ENCODE measurements at places on chromosomes 4 and X.

- no peak for DNase-seq
Observed at GRCh38 chrX:25754399-25754798, 383.7 kb upstream of the MAGEB18 start.

- DNase-seq: no peak
Observed at GRCh38 chr4:168859888-168860694, 150.0 kb downstream of the CBR4 start.

- DNase-seq: no peak
Observed at GRCh38 chr4:99651016-99651769, 6.4 kb downstream of the C4orf54 start.

- no peak for DNase-seq
Observed at GRCh38 chr4:108937066-108937465, 174.2 kb upstream of the ETNPPL start.

DNA sequence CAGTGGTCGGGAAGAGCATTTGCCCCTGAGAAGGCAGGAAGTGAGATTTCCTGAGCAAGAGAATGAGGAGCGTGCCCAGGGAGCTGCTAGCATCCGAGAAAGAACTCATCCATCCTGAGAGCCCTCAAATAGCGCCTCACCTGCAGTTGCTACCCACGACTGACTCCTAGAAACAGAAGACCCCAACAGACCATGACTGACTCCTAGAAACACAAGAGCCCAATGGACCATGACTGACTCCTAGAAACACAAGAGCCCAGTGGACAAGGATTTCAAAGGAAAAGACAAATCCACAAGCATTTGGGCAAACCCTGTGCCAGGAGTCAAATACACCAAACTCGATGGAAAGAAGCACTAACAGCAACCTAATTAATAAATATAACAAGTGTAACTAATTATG lies 575.2 kb upstream of the FRG1 start:
- no peak for DNase-seq

DNA sequence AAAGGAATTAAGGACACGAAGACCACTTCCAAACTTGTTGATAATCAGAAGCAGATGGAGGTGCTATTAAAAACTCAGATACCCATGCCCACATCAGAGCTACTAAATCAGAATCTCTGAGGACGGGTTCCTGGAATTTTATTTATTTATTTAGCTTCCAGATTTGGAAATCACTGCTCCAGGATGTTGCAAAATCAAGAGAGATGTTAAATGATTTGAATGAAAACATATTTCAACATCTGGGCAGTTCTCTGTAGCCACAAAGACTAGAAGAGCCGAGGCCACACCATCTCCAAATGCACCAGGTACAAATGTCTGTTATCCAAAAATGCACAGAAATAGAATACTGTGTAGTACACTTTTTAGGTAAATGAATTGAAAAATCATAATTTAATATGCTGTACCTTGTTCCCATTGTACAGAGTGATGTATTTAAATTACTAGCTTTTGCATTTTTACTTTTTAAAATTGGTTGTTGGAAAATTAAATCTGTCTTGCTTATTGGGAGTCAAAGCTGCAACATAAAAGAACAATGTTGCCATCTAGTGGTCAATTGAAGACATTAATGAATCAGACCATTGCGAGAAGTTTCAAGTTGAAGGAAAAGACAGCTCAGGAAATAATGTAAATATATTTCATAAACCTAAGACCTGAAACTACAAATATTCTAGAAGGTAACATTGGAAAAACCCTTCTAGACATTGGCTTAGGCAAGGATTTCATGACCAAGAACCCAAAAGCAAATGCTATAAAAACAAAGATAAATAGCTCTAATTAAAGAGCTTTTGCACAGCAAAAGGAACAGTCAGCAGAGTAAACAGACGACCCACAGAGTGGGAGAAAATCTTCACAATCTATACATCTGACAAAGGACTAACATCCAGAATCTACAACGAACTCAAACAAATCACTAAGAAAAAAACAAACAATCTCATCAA lies 151.3 kb upstream of the TTC29 start:
- DNase-seq: no peak

GRCh38 chr4:77905651-77906263 lies 43.1 kb downstream of the MRPL1 start:
- DNase-seq: no peak

DNA sequence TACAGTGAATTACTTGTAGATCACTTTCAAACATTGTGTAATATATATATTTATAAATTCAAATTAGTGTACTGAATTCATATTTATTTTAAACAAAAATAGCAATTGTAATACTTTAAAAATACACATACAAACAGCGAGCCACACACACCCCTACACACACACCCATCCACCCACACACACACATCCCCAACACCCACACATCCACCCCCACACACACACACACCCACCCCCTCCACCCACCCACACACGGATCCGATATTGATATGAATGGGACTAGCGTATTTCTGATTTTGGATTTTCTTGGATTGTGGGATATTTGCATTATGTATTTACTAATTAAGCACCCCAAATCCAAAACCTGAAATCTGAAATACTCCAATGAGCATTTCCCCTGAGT lies 451.2 kb downstream of the PCDH7 start:
- DNase-seq: no peak

- no peak for DNase-seq
Observed at GRCh38 chr4:37015391-37015790, 229.2 kb upstream of the NWD2 start.

- DNase-seq: no peak
Observed at GRCh38 chr4:123488916-123489315, 92.3 kb downstream of the SPRY1 start.

- no peak for DNase-seq
Observed at GRCh38 chrX:15116900-15117299, 153.0 kb downstream of the ASB9 start.

DNA sequence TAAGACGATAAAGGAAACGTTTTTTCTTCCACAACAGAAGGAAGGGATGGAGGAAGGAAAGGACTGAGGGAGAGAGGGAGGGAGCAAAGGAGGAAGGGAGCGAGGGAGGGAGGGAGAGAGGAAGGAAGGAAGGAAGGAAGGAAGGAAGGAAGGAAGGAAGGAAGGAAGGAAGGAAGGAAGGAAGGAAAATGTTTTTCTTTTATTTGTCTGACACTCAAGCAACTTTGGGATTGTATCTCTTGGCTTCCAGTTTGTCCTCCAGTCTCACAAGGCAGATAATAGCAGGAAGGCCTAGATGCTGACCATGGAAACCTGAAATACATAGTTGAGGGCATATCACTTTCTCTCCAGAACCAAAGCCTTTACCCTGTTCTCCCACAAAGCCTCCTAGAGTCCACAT lies 226.7 kb downstream of the ZNF674 start:
- DNase-seq: no peak

DNA sequence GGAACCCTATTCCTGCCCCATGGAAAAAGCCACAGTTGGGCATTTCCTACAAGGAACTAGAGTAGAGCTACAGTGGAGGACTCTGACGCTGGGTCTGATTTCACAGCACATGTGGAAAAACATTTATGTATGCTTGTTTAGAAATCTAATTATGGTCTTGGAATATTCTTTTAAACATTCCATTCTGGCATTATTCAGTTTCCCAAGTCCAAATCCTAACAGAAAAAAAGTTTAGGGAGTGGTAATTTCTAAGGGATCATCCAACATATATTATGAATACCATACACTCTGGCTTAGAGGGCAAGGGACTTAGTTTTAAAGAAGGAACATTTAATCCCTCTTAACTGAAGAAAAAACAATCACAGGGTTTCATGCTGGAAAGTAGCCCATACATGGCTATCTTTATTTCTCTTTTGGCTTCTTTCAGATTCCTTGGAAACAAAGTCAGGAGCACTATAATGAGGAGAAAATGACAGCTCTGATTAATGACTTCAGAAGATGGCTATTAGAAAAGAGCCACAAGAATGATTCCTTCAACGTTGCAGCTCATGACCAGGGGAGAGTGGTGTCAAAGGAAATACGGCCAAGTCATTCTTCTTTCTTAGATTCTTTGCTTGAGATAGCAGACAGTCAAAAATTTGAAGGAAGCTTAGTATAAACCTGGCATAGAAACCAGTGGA lies 56.1 kb downstream of the CNGA2 start:
- no peak for DNase-seq

DNA sequence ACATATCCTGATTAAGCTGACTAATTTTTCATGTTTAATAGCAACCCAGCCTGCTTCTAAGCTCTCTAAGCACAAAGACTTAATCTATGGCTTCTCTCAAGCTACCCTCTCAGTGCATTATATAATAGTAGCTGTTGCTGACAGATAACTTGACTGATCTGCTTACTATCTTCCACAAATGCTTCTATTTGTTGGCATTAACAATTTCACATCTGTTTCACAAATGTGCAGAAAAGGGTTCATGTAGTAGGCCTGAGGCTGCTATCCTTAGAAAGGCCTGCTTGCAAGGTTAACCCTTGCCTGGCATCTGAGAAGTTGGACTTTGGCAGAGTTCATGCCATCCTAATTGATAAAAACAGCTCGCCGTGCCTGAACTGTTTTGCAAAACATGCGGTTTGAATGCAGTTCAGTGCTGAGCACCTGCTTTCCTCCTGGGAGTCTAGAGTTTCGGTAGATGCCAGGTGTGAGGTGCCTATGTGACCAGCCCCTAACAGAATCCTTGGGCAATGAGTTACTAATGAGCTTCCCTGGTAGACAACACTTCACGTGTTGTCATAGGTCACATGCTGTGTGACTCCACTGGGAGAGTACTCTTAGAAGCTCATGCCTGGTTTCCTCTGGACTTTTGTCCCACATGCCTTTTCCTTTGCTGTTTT lies 68.4 kb downstream of the NSG1 start:
- DNase-seq: no peak

GRCh38 chrX:19879181-19879580 lies 8.2 kb downstream of the SH3KBP1 start:
- DNase-seq: no peak

GRCh38 chr4:40180356-40180755 lies 16.5 kb upstream of the RHOH start:
- DNase-seq: no peak

GRCh38 chr4:122525865-122526264 lies 69.3 kb upstream of the IL2 start:
- DNase-seq: no peak

GRCh38 chr4:81256059-81256970 lies 41.3 kb upstream of the PRKG2 start:
- no peak for DNase-seq

DNA sequence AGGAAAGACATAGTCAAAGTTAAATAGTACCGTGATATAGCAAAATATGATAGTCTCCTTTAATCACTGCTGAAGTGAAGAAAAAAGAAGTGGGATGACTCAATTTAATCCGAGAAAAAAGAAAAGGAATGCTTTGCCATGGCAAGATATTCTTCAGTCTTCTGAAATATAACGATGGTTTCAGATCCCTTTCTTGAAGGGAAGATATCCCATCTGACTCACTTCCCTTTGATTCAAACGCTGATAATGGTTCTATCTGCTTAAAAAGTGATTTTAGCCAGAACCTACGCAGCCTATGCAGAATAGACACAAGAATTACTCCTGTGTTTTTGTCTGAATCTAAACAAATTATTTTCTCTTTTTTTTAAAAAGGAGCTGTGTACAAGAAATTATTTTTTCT lies 68.1 kb upstream of the FTHL17 start:
- DNase-seq: no peak

DNA sequence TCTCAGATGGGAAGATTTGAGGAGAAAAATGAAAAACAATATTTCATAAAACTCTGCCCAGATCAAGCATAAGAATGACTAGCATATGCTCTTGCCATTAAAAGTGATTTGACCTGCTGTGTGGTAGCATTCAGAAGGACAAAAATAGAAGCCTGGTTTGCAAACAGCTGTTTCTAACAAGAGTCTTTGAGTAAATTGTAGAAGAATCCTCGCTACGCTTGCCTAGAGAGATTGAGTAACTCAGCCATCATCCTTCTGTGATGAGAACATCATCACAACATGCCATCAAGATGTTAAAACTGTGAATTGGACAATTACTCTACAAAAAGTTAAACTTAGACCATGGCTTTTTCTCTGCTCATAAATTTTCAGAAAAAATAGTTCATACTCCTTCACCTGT lies 168.9 kb upstream of the PUDP start:
- DNase-seq: no peak

- DNase-seq: no peak
Observed at GRCh38 chr4:114156371-114156770, 176.9 kb upstream of the ARSJ start.

- no peak for DNase-seq
Observed at GRCh38 chr4:80029364-80029763, 43.7 kb downstream of the ANTXR2 start.

GRCh38 chrX:5876984-5877596 lies 351.6 kb downstream of the NLGN4X start:
- DNase-seq: no peak

DNA sequence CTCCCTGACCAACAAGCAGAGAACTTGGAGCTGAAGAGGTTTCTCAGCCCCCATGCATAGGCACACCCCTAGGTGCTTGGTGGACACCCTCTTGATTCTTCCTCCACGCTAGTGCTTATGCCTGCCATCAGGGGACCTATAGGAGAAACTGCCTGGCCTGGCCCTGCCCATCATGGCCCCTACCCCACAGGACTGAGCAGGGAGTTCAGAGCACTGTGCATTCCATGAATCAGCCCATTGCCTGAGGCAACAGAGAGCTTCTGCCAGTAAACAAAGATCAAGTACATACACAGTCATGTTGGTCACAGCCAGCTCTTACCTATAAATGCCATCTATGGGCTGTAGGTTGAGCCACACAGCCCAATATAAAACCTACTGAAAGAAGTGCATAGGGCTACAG lies 99.1 kb upstream of the EDNRA start:
- no peak for DNase-seq

GRCh38 chr4:94562285-94562684 lies 110.5 kb downstream of the PDLIM5 start:
- no peak for DNase-seq

DNA sequence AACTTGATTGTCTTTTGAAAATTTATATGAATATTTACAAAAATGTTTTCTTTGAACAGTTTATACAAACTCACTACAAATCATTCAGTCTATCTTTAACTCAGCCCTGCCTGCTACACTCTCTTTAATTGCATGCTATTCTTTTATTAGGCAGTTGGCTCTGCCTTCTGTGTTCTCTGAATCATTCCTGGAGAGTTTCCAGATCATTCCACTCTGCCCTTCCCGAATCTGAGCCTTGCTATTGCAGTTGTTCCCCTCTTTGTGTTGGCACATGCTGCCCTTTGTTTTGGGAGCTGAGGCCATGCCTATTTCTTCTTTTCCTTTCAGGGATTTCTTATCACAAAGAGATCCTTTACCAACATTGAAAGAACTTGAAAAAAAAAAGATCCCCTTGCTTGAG lies 8.7 kb upstream of the TECRL start:
- no peak for DNase-seq

DNA sequence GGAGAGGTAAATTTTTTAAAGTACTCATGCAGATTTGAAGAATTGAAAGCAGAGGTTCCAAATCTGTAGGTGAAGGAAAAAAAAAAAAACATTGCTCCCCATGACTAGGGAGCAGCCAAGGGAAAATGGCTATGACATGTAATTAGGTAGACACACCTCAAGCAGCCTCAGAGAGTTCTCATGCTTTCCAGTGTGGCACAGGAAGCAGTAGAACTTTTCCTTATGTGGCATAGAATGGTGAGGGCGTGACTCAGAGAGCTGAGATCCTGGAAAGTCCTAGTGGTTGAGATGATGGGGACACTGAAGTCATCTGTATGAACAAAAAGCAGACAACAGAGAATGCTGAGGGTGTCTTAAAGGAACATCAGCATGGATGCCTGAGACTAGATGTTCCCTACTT lies 148.6 kb upstream of the NWD2 start:
- DNase-seq: no peak

- DNase-seq: no peak
Observed at GRCh38 chr4:180150818-180151217, 2092.4 kb upstream of the TENM3 start.
